Mesenchymal stem cell (in vitro differentiated cells and primary cell): ENCODE measurements at places on chromosomes 5 and 9.

GRCh38 chr5:167255926-167256325 is 1035.5 kb upstream of the WWC1 start:
- DNase-seq, result no peak

GRCh38 chr5:167889276-167889675 is 402.2 kb upstream of the WWC1 start:
- DNase-seq, result no peak

- DNase-seq, result no peak
Observed at GRCh38 chr5:155546075-155546474, 532.5 kb downstream of the KIF4B start.

- DNase-seq, result no peak
Observed at GRCh38 chr9:1658661-1659362, 356.3 kb upstream of the SMARCA2 start.

GRCh38 chr5:174022384-174023095 is 23.0 kb upstream of the NSG2 start:
- DNase-seq, result no peak

- DNase-seq, result no peak
Observed at GRCh38 chr9:130833031-130833990, 1.7 kb upstream of the ABL1 start.

DNA sequence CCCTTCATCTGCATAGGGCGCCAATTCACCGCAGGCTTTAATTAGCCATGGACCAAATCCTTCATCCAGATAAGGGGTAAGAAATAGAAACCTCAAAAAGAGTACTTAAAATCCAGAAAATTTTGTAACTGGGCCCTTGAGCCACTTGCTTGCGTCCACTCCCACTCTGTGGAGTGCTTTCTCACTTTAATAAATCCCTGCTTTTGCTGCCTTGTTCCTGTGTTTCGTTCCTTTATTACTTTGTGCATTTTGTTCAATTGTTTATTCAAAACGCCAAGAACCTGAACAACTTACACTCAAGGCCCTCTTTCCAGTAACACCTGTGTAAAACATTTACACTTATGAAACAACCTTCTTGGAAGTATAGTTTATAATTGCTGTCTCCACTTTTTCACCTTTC is 66.5 kb downstream of the HMHB1 start:
- no peak for DNase-seq

- no peak for DNase-seq
Observed at GRCh38 chr9:111843971-111844370, 49.2 kb upstream of the SHOC1 start.

- no peak for DNase-seq
Observed at GRCh38 chr5:66255714-66256113, 111.6 kb downstream of the SREK1 start.

- peak; percentile 64 for DNase-seq
Observed at GRCh38 chr5:80481019-80481893, 6.6 kb upstream of the FAM151B start.

DNA sequence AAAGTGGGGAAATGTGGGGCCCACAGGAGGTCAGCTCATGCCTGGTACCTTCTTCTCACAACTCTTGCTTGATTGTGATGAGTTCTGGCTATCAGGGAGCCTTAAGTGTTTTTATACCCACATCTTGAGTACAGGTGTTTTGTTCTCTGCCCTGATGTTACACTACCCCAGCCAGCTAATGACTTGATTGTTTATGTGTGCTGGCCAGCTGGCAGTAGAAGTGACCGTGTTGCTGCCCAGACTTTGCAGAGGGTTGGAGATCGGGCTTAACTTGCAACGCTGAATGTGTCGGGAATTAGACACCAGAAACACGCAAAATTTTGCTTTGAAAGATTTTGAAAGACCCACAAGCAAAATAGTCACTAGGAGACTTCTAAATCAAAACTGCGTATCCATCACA is 16.9 kb upstream of the ZDHHC11B start:
- no peak for DNase-seq

DNA sequence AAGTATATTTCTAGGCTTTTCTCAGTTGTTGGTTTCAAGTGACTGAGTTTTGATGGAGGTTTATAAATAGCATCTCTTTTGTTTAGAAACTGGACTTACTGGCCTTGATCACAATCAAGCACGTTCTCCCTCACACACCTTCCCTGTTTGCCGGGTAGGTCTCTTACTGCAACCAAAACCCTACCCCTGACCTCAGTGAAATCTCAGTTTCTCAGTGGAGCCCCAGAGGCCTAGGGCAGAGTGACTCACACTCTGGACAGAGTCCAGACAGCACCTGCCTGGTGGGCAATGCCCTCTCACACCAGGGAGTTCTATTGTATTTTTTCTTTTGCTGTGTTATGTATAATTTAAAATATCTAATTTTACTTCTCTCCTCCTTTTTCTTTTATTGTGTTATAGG is 48.4 kb upstream of the EPB41L4B start:
- no peak for DNase-seq

DNA sequence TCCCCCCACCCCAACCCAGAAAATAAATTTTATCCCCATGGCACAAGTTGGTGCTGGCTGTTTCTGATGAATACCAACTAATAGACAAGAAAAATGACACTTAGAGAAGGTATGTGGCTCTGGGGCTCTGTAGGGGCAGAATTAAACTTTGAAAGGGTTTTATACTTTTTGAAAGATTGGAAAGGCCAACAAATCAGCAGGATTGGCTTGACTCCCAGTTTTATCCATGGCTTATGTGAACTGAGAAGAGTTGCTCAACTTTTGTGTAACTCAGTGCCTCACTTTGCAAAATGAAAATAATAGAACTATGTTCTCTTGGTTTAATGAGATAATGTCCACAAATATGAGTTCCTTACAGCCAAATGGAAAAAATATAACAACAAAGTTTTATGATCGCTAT is 288.9 kb upstream of the KIF2A start:
- no peak for DNase-seq

GRCh38 chr9:109198736-109199382 is 31.8 kb upstream of the FRRS1L start:
- DNase-seq, result no peak

- DNase-seq, result no peak
Observed at GRCh38 chr5:55823151-55823796, 27.9 kb upstream of the IL31RA start.
